Sciatic nerve (tissue), 2 donors: ENCODE measurements at places on chromosomes 12 and 14.

DNA sequence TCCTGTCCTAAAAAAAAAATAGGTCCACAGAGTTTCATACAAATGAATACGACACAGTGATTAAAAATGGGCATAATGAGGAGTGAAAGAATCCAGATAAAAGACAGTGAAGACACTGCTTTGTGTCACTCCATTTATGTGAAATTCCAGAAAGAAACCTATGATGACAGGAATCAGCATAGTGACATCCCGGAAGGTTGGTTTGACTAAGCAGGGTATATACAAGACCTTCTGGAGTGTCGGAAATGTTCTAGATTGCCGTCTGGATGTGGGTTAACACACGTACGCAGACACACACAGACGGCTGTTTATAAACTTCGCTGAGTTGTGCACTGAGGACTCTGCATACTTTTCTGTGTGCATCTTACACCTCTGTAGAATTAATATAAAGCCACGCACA, 13.2 kb upstream of the CACNA2D4 start:
- no peak for DNase-seq

GRCh38 chr14:82626156-82627066, 1092.8 kb upstream of the SEL1L start:
- DNase-seq, result no peak

GRCh38 chr14:98994561-98994960, 277.4 kb downstream of the BCL11B start:
- DNase-seq, result no peak

GRCh38 chr14:55699131-55700057, 119.4 kb downstream of the KTN1 start:
- DNase-seq, result no peak

GRCh38 chr14:50813544-50813863, 17.5 kb downstream of the NIN start:
- DNase-seq, result no peak

DNA sequence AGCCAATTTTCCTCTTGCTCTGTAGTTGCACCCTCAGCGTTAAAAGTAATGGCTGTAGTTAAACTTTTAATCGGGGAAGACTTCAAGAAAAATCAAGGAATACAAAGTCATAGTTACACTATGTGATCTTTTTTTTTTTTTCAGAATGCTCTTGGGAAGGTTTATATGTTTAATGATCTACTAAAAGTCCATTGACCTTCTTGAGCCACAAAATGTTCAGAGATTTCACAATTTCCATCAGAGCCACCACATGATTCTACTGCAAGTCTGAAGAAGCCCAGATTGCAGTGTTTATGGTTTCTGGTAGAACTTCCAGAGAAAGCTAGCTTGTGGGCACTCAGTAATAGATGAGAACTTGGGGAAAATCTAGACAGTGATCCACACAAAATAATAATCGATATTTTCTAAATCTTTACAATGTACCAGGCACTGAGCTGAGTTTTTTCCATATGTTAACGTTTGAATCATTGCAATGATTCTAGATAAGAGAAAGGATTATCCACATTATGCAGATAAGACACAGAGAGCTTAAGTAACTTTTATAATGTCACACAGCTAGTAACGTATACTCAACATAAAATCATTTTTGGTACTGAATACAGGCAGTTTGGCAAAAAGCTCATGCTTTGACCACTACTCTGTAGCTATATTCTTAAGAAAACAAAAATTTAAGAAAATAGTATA, 38.3 kb downstream of the GYS2 start:
- DNase-seq, result no peak

GRCh38 chr14:105149146-105149781, 19.3 kb downstream of the JAG2 start:
- no peak for DNase-seq

DNA sequence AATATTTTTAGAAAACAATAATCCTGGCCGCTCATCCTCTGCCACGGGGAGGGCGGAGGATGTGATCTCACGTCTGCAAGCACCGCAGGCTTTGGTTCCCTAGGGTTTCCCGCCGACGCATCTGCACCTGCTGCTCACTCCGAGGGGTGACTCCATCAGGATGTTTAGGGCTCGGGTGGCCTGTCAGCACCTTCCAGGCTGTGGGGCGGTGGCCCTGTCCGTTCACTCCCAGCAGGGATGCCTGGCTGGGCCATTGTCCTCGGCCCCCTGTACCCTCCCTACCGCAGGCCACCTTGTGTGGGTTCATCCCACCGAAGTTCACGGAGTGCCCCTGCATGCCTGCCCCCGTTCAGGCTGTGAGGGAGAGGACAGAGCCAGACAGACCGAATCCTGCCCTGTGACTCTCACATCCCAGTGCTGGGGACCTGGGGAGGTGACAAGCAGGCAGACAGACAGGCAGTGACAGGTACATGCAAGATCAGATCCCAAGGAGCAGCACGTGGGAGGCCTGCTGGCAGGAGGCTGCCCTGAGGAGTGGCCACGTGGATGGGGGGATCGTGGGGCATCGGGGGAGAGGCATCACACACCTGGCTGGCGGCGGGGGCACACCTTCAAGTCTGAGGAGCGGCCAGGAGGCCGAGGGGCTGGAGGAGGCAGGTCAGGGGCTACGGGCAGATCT, 112.6 kb downstream of the ADGRD1 start:
- peak; percentile 69 for DNase-seq

DNA sequence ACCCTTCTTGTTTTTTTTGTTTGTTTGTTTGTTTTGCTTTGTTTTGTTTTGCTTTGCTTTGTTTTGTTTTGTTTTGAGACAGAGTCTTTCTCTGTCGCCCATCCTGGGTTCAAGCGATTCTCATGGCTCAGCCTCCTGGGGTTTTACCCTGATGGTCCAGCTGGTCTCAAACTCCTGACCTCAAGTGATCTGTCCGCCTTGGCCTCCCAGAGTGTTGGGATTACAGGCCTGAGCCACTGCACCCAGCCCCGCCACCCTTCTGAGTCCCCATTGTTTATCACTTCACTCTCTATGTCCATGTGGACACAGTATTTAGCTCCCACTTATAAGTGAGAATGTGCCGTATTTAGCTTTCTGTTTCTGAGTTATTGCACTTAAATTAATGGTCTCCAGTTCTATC, 36.9 kb upstream of the BICD1 start:
- DNase-seq, result no peak

DNA sequence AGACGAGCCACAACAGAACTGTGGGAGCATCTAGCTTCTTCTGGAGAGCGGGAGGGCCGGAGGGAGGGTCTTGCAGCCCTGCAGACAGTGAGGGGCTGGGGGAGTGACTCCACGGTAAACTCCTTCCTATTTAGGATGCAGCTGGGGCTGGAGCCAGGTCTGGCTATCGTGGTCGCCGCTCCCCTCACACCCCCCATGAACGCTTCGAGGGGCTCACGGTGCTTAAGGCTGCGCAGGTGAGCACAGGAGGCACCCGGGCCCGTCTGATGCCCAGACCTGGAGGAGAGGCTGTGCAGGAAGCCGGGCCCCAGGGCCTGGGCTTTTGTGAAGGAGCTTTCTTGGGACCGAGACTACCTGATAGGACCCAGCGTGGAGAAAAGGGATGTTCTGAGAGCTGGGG, 3.9 kb upstream of the GNB3 start:
- DNase-seq, result no peak

- peak; percentile 94 for DNase-seq
These were observed 49.7 kb downstream of the PSMA6 start for GRCh38 chr14:35341751-35342488.

DNA sequence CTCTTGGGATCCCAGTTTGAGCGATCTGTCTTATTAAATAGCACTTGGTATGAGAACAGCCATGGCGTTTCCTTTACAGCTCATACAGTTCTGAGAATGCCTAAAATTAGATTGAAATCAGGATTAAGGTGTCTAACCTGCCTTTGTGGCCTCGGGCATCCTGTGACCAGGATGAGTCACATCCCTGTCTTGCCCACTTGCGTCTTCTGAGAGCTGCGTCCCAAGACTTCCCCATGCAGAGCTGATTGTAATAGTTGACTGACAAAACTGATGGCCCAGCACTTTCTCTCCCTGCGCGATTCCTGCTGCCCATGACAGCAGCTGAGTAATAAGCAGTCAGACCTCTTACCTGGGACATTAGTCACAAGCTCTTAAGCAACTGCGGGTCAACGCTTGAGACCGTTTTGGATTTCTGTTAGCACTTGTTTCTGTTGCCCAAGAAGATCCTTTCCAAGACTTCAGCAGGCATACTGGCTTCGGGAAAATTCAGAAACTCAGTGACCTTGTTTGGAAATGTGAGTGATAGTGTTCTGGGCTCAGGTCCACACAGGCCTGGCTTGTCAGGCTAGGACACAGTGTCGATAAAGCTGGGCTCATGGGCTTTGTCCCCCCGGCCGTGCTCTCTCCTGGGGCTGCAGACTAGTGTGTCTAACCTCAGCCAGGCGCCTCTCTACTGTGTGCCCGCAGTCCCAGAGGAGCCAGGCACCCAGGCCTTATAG, 169.9 kb upstream of the HIF1A start:
- DNase-seq, result peak; percentile 73

DNA sequence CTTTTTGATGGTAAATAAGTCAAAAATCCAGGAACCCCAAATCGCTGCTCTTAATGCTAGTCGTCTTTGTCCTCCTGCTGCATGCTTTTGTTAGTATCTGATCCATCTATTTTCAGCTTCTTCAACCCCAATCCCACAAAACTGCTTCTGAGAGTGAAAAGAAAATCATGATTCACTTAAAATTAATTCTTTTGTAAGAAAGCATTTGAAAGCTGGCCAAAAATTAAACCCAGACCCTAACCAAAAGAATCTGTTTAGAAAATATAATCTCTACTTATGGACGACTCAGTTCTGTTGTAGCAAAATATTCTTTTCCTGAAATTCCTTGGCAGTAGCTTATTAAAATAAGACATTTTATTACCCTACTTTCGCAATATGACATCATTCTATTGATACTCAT, 443.6 kb upstream of the SYT1 start:
- DNase-seq, result no peak
